Activated T-helper 17 cell treated with anti-CD3 and anti-CD28 coated beads, Interleukin-2, amount 50 U/mL, for 72 hours (primary cell): ENCODE measurements at places on chromosomes 4 and X. TPM values are rescaled to one million over a fixed set of nuclear protein-coding genes. Genes with fewer than 3 reads are reported as not detected.

Gene HS3ST1
- 0.19 TPM for total RNA-seq

Gene UCP1
- total RNA-seq: not detected

Gene MAOA
- 4.5 TPM for total RNA-seq

Gene RENBP
- total RNA-seq: 4.9 TPM

DNA sequence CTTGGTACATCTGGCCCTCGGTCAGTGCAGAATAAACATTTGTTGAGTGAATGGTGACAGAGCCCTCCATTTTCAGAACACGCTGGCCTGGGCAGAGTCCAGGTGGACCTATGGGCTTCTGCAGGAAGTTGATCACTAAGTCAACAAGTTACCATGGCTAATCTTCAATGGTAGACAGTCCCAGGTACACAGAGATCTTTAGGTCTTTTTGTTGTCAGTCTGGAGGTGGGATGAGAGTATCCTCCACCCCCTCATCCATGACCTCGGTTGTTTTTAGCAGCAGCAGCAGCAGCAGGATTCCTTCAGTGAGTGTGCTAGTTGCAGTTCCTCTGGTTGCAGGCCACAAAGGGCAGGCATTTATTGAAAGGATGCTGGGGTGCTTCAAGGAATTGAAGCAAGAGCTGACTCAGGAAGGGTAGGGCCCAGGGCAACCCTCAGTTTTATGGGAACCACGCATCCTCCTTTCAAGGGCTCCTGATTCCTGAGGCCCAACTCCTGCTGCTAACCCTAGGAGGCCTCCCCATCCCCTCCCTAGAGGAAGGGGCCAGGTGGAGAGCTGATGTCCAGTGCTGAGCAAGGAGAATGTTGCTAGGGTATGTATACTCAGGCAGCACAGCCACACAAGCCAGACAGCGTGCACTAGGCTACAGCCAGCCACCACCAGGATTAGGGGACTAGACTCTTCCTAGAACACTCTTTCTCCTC lies 1.7 kb upstream of the USP27X start:
- ATAC-seq: no peak

DNA sequence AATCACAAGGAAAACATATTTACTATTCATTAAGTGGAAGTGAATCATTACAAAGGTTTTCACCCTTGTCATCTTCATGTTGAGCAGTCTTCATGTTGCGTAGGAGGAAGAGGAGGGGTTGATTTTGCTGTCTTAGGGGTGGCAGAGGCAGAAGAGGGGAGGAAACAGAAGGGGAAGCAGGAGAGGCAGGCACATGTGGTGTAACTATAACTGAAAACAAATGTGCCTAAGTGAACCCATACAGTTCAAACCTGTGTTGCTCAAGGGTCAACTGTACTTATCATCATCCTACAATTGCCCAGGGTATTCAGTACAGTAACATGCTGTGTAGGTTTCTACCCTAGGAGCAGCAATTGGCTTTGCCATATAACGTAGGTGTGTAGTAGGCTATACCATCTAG lies 47.2 kb downstream of the SYNPO2 start:
- no peak for ATAC-seq

DNA sequence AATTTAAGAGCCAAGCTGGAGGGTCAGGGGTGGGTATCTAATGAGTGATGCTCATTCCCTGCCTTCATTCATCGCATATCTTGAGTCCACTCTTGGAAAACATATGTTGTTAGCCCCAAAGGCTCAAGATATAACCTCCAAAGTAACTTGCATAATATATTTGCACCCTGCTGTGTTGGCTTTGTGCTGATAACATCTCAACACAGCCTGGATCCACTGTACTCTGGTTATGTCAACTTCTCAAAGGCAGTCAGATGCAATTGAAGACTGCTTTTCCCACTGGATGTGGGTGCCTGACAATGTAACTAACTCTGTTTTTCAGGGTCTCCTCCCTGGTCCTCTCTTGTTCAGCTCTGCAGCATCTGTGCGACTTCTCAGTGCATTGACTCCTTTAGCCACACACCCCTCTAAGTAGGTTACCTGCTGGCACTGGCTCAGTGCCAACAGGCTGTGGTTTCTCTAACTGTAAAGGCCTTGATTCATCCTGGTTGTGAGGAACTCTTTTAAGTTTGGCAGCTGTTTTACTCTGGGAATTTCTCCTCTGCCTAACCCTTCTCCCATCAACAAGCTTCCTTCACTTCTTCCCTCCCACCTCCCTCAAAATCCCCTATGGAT lies 28.1 kb downstream of the SLC16A2 start:
- ATAC-seq: no peak

DNA sequence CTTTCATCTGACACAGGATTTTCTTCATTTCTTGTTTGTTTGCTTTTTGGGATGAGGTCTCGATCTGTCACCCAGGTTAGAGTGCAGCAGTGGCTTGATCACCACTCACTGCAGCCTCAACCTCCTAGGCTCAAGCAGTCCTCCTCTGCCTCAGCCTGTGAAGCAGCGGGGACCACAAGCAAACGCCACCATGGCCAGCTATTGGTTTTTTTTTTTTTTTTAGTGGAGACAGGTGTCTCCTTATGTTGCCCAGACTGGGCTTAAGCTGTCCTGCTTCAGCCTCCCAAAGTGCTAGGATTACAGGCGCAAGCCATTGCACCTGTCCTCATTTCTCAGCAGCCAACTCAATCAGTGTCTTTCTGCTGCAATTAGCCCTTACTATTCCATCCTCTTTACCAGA lies 10.3 kb downstream of the SPRY1 start:
- no peak for ATAC-seq

DNA sequence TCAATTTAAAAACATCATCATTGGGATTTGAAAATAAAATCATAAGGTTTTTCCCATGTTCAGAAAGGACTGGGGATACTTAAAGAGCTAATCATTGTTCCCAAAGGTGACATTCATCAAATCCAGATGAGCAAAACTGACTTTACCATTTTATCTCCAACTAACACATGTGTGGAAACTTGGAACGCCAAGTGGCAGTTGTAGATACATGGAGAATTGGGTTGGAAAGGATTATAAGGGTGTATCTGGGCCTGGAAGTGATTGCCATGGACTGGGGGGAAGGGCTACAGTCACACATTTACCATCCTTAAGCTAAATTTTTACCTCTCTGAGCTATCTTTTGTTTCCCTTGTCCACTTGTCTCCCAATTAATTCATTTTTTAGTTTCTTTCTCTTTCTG lies 203.4 kb downstream of the SLC39A8 start:
- ATAC-seq: no peak

- no peak for ATAC-seq
Observed at GRCh38 chr4:79395841-79396240, 12.2 kb downstream of the GK2 start.

GRCh38 chr4:183984566-183984965 lies 79.5 kb downstream of the STOX2 start:
- no peak for ATAC-seq

- no peak for ATAC-seq
Observed at GRCh38 chr4:107853444-107854355, 29.0 kb downstream of the SGMS2 start.

- ATAC-seq: no peak
Observed at GRCh38 chr4:101911616-101912015, 121.1 kb downstream of the BANK1 start.
